NCI-H345 (cell line): ENCODE measurements at places on chromosomes 3 and 15.
A peak's percentile ranks its signal among the peaks of the same experiment; 100 is the strongest.

GRCh38 chr15:48832648-48833047, 21.8 kb upstream of the CEP152 start:
- DNase-seq: no peak

GRCh38 chr3:168678730-168679129, 583.0 kb upstream of the GOLIM4 start:
- DNase-seq: no peak

DNA sequence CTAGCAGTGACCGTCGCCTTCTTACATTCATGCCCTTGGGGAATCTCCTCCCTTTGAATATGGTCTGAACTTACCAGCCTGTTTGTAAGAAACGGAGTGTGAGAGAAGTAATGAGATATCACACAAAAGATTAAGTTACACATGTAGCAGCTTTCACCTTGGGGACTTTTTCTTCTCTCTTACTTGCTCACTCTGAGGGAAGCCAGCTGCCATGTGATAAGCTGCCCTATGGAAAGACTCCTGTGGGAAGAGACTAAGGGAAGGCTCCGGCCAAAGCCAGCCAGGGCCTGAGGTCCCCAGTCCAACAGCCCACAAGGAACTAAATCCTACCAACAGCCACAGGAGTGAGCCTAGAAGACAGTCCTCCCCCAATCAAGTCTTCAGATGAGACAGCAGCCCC, 190.4 kb upstream of the TSC22D2 start:
- DNase-seq: no peak

DNA sequence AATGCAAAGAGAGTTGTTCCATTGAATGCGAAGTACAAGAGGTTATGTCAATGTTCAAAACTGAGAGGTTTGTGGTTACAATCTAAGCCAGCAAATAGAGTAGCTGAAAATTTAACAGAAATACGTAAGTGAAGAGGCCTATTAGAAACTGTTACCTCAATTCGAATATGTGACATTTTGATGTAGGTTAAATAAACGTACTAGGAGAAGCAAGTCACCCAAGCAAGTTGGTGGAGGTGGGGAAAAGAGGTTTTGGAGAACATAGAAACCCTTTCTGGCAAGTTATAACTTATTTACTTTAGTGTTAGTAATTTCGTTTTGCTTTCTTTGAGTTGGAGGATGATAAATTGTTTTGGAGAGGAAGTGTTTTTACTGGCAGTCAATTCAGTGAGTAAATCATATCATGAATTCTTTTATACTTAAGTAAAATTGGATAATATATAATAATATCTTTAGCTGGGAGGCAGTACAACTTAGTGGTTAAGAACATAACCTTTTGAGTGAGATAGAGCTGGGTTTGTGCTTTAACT, 91.2 kb upstream of the NAALADL2 start:
- DNase-seq: no peak

DNA sequence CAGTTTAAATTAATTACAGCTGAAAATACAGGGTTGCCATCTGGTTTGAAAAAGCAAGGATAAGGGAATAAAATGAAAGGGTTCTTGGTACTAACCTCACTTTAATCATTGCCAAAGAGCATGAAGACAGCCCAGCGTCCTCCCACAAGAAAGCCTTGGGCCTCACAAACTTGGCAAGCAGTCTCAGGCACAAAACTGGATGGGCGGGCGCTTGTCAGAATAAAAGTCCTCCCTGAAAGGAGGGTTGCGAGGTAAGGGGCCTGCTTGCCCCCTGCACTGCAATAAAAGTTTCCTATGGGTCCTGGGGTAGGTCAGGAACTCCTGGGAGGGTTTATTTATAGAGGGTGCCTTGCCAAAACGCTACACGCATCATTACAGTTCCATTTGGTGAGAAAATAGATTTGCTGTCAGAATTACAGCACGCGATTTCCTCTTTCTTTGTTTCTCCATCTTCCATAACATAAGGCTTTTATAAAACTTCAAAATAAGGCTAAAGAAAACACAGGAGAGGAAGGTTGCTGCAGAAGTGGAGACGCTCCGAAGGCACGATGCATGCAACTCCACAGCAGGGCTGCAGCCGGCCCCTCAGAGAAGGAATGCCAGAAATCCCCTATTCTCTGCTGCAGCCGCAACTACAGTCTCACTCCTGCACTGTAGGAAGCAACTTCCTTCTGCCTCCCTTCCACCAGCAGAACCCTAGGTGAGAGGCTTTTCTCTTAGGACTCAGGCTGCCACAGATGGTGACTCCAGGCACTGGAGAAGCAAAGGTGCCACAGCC, 61.3 kb downstream of the VGLL4 start:
- DNase-seq: peak; percentile 37

- no peak for DNase-seq
Observed at GRCh38 chr3:189947068-189947467, 173.6 kb downstream of the P3H2 start.

- no peak for DNase-seq
Observed at GRCh38 chr3:28844298-28845005, 436.4 kb upstream of the RBMS3 start.

GRCh38 chr15:100760357-100760903, 119.2 kb upstream of the ALDH1A3 start:
- DNase-seq: no peak

- peak; percentile 37 for DNase-seq
Observed at GRCh38 chr3:66938338-66938963, 59.7 kb upstream of the KBTBD8 start.

GRCh38 chr15:92638709-92639365, 16.7 kb downstream of the FAM174B start:
- DNase-seq: peak; percentile 52

DNA sequence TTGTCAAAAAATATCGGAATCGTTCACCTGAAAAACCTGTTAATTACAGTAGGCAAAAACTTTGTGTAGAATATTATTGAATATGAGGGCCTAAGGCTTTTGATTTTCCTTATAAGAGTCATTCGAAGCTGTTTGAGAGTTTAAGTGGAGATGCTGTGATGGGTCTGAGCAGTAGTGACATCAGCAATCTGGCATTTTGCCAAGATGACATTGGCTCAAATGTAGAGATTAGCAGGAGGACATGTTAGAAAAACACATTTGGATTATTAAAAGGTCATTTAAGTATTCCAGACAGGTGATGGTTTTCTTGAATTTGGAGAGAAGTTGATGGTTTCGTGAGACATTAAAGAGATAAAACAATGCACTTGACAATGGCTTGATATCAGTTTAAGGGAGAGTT, 12.9 kb downstream of the OR5AC2 start:
- no peak for DNase-seq

DNA sequence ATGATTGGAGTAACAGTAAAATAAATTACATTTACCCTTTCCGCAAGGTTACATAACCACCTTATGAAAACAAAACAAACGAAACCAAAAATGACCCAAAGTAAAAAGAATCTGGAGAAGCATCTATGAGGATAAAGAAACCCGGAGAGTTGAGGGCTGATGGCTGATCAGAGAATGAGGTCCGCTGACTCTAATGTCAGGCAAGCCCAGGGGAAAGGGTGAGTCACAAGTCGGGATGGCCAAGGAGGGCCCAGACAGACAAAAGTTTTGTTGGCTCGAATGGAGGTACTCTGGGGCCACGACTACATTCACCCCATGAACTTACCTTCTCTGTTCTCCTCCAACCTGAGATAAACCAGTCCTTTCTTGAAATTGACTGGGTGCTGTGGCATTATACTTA, 95.7 kb downstream of the RORA start:
- DNase-seq: no peak

DNA sequence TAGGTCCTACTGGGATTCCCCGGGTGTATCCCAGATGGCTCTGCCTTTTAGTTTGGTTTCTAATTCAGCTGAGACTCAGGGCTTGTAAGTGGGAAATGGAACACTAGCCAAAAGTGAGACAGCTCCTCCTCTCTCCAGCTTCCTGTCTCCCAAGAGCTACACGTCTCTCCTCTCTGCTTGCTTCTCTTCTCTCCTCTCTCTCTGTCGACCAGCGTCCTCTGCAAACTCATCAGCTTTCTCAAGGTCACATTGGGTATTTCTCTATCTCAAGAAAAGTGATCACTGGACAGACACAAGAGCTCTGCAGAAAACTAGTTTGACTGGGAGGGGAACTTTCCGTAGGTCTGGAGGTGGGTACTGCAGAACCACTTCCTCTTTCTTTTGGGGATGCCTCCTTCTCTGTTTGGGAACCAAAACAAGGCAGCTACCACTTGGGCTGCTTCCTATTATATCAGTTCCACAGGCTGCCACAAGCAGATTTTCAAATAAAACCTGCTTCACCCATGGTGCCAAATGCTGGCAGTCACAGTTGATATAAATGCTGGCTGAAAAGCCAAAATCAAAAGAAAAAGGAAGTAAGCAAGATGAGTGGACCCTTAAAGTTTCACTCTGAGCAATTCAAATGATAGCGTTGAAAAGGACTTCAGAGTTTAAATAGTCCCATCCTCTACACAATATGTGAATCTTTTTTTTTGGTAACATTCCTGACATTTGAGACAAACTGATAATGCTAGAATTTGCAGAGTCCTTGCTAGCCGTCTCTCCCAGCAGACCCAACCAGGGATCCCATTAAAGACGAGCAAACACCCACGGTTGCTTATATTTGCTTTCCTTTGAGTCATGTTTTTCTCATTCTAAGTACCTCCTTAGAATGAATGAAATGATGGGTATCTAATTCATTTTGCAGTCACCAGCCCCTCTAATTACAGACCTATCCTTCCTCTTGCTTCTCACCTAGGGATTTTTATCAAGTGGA, 7.2 kb upstream of the DYNC1LI1 start:
- DNase-seq: no peak

GRCh38 chr3:190990898-190991297, 128.4 kb upstream of the GMNC start:
- DNase-seq: no peak

DNA sequence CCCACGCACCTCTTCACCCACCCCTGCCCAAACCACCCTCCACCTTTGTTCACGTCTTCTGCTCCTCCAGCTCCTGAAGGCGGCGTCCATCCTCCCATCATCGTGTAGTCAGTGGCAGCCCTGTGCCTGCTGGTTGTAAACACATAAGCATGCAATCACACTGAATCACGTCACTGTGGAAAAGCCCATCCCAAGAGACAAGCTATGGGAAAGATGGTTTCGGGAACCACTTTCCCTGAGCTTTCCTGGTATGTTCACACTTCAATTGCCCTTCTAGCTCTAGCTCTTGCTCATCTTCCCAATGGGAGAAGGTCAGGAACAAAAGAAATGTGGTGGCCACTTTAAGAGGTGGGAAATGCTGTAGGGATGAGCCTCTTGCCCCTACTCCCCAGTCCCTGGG, 14.4 kb upstream of the GOLGA8J start:
- DNase-seq: no peak

GRCh38 chr3:31832551-31832950, 148.5 kb downstream of the OSBPL10 start:
- no peak for DNase-seq

- DNase-seq: no peak
Observed at GRCh38 chr3:12288182-12289129, at the start of gene PPARG. Gene PPARG, plus strand, starts transcription at chr3:12289070. Its CDS starts 90,642 bp downstream, at chr3:12379712.

DNA sequence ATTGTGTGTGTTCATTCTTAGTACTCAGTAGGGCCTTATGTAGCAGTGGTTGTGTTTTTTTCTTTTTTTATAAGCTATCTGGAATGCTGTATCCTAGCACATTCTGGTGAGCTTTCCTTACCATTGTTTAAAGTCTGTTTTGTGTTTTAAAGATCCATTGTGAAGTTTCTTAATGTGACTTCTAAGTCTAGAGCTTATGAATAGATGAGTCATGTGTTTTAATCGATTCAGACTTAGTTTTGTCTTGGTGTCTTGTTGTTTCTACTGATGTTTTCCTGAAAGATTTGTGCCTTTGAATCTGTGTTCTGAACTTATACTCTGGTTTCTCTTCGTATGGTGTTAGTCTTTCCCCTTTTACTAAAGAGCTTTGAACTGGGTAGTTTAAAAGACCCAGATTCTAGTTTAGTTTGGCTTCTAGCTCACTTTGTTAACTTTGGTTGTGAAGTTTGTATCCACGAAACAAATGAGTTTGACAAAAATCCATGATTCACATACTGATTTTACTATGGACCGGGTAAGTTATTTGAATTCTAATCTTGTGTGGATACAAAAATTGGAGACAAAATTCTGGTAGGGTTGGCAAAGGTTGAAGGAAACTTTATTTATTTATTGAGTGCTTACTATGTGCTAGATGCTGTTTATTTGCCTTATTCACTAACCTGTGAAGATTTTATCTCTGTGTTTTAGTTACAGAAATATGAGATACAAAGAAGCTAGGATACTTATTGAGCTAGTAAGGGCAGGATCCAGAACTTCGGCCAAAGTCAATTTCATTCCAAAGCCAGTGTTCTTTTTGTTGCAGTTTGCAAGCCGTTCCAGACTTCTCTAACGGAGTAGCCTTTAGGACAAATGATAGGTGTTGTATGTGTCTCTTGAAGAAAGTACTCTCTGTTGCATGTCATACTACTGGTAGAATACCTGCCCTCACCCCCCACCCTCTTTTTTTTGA, 24.8 kb downstream of the AKAP13 start:
- DNase-seq: no peak

- no peak for DNase-seq
Observed at GRCh38 chr3:133376810-133377209, 23.0 kb upstream of the BFSP2 start.

DNA sequence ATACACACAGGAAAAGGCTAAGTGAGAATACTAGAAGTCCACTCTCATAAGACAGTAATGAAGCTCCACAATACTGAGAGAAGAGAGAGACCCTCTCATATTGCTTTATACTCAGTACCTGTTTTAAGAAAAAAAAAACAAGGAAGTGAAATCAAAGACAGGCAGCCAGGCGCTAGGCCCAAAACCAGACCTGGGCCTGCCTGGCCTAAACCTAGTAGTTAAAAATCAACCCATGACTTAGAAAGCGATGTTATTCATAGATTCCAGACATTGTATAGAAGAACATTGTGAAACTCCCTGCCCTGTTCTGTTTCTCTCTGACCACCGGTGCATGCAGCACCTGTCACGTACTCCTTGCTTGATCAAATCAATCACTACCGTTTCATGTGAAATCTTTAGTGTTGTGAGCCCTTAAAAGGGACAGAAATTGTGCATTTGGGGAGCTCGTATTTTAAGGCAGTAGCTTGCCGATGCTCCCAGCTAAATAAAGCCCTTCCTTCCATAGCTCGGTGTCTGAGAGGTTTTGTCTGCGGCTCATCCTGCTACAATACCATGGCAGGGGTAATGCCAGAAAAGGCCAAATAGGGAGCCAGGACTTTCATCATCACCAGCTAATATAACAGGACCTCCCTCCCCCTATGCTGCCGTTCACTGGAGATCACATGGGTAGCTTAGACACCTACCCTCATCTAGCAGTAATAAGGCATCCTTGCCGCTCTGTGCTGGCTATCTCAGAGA, 1294.1 kb downstream of the NSUN3 start:
- DNase-seq: no peak

GRCh38 chr15:101190092-101190595, 61.7 kb downstream of the CHSY1 start:
- DNase-seq: no peak

- no peak for DNase-seq
Observed at GRCh38 chr15:61712129-61712759, 348.0 kb downstream of the VPS13C start.

- DNase-seq: peak; percentile 59
Observed at GRCh38 chr3:17070161-17070959, 185.6 kb downstream of the PLCL2 start.

DNA sequence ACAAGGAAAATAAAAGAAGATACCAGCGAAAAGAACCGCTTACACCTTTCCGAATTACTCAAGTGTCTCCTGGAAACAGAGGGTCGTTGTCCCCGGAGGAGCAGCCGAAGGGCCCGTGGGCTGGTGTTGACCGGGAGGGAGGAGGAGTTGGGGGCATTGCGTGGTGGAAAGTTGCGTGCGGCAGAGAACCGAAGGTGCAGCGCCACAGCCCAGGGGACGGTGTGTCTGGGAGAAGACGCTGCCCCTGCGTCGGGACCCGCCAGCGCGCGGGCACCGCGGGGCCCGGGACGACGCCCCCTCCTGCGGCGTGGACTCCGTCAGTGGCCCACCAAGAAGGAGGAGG, 325 bp downstream of the ALCAM start:
- DNase-seq: peak; percentile 40
